ENCODE measurements at places on chromosomes 1 and 21.

GRCh38 chr1:186957314-186957713, 128.6 kb downstream of the PLA2G4A start:
- DNase-seq: no peak

DNA sequence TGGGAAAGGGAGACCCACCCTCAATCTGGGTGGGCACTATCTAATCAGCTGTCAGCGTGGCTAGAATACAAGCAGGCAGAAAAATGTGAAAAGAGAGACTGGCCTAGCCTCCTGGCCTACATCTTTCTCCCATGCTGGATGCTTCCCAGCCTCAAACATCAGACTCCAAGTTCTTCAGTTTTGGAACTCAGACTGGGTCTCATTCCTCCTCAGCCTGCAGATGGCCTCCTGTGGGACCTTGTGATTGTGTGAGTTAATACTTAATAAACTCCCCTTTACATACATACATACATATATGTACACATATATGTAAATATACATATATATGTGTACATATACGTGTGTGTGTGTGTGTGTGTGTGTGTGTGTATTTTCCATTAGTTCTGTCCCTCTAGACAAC, 207.1 kb downstream of the BRINP2 start:
- DNase-seq: no peak

DNA sequence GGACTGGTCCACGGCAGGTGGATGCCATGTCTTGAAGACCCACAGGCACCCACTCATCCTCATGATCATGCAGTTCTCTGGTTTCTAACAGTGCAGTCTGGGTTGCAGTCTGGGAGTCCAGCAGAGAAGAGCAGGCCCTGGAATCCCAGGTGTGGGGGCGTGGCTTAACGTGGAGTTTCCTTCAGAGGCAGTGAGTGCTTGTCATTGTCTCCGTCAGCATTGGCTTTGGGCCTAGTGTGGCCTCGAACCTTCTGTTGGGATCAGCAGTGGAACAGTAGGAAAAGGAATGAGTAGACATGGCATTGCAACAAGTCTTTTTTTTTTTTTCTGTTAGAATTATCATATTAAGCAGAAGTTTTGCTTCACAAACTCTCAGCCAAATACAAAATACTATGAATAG, 12.8 kb downstream of the LGALS8 start:
- DNase-seq: no peak

GRCh38 chr1:107617921-107618320, 347.1 kb downstream of the VAV3 start:
- no peak for DNase-seq

GRCh38 chr1:54004481-54005049, 13.4 kb downstream of the LDLRAD1 start:
- no peak for DNase-seq

GRCh38 chr1:79777481-79778219, 771.1 kb upstream of the ADGRL4 start:
- peak; percentile 16 for DNase-seq

- no peak for DNase-seq
Measured at GRCh38 chr1:85473390-85473789, 8.4 kb upstream of the DDAH1 start.

DNA sequence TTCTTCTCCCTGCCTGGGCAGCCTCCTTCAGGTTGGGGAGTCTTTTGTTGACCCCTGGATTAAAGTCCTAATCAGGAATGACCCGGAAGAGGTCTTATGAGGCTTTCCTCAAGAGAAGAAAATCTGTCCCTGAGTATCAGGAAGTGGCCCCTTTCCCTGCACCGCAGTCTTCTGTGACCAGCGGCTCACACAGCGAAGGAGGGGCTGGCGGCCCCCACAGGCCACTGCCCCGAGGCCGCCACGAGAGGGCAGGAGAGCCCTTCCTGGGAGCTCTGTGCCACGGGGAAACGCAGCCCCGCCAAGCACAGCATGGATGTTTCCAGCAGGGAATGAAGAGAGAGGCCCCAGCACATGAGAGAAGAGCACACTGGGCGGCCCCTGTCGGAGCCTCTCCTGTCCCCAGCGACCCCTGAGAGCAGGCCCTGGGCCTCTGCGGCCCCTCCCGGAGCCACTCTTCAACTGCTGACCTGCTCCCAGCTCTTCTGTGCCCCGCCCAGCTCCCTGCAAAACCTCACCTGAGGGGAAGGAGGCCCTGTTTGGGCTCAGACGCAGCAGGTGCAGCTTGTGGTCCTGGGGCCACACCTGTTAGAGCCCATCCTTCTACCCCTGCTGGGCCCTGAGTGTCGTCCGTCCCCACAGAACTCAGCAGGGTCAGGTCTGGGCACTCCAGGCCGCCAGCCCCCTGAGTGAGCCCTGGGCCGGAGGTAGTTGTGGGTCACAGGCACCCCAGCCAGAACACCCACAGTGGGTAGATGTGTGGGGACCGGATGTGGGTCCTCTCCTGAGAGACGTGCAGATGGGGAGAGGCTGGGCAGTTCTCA, 4.9 kb upstream of the POFUT2 start:
- DNase-seq: peak; percentile 87

DNA sequence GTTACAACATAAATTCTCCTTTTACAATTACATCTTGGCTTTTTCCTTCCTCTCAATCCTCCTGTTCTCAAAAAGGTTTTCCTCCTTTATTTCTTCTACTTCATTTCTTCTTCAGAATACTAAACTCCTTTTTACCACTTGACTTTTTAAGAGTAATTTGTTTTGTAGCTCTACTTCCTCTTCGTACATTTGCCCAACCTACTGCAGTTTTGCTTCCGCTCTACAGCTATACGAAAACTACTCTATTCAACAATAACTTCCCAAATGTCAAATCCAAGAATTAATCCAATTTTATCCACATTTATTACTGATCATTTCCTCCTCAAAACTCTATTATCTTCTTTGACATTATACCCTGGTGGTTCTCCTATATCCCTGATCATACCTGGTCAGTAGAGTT, 3.4 kb downstream of the GDAP2 start:
- no peak for DNase-seq

GRCh38 chr1:3857791-3858129, 484 bp downstream of the DFFB start:
- no peak for DNase-seq

DNA sequence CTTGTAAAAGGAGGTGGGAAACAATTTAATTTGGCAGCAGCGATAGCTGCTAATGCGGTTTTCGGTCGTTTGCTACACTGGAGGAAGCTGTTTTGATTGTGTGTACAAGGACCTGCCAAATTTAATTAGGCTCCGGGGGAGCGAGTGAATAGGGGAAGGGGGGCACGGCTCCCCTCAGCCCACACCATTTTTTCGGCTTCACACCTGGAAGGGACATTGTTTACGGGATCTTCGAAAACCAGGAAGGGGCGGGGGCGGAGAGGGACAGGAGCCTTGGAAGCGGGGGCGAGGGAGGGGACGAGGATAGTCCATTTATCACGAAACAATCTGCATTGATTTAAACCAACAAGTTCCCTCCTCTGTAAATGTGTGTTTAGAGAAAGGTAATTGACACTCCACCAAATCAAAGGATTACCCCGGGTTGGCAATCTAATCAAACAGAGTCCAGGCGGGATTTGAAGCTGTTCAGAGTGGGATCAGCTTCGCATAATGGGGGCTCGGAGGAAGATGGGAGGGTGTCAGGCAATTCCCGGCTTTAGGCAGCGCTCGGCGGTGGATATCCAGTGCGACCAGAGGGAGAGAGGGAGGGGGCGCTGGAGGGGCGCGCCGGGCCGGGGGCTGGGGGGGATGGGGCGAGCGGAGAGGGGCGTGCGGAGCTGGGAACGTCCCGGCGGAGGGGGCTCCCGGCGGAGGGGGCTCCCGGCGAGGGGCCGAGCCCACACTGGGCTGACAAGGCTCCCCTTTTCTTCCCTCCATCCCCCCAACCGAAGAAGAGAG, 9.8 kb downstream of the PAX7 start:
- peak; percentile 41 for DNase-seq

- DNase-seq: peak; percentile 49
Measured at GRCh38 chr1:172778456-172779455, 119.9 kb downstream of the FASLG start.
